ENCODE measurements at places on chromosomes 7 and 10.
A peak's percentile ranks its signal among the peaks of the same experiment; 100 is the strongest.

- no peak for DNase-seq
These were observed 18.9 kb downstream of the CAMK2G start for GRCh38 chr10:73855413-73855812.

DNA sequence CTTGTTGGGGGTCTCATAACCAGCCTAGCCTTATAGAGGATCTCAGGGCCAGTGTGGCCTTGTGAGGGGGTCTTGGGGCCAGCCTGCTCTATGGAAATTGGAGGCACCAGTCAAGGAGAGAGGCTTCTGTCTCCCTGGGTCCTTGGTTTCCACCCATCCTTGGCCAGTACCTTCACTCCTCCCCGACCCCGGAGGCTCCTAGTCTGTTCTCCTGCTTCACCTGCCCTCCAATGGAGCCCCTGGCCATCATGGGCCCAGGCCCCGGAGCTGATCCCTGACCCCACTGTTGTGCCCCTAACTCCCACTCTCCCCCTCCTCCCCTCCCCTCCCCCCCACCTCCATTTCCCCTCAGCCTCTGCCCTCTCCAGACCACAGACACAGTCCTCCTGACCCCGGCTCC lies 29.7 kb downstream of the RASGEF1A start:
- no peak for DNase-seq

GRCh38 chr7:130273933-130274255 lies 7.2 kb downstream of the CPA2 start:
- DNase-seq = no peak

DNA sequence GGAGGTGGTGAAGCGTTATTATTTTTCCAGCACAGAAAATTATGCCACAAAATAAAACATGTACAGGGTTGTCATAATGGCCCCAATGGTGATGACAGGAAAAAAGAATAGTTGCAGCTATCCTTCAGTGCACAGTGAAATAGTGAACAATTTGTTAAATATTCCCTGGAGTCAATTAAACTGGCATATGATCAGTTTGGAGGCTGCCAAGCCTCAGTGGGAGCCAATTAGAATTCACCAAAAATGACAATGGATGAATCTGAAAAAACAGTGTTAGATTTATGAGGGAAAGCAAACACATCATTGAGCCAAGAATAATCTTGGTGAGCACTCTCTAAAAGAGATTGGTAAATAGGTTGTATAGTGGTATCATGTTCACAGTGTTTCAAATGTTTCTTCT lies 146.3 kb downstream of the OTUD1 start:
- no peak for DNase-seq

DNA sequence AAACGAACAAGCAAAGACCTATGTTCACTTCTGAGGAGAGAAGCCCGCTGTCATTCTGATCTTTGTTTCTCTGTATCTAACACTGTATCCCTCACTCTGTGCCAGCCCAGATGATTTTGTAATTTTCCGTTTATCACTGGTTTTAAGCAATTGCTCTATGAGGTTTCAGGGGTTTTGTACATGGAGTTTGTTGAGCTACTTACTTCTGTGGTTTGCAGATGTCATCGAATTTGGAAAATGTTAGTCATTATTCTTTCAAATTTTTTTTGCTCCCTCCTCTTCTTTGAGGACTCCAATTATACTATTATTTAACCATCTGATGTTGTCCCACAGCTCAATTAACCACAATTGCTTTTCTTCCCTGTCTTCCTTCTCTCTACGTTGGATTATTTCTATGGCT lies 650.9 kb upstream of the IGFBP3 start:
- no peak for DNase-seq

DNA sequence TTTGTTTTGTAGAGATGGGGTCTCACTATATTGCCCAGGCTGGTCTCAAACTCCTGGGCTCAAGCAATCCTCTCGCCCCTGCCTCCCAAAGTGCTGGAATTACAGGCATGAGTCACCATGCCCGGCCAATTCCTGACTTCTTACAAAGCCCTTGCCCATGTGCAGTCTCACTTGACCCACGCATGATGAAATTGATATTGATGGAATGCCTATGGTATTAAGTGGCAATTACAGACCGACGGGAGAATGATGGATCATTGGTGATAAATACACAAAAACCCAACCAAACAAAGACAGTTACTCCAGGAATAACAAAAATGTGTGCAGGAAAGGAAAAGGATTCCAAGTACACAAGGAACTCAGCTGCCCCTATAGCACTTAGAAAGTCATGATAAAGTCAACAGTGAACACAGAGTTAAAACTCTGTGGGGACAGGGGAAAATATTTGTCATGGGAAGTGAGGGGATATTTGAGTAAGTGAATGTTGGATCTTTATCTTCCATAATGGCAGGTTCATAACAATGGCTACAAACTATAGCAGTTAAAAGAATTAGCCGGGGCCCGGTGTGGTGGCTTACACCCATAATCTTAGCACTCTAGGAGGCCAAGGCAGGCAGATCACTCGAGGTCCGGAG lies 21.6 kb downstream of the HIP1 start:
- no peak for DNase-seq

DNA sequence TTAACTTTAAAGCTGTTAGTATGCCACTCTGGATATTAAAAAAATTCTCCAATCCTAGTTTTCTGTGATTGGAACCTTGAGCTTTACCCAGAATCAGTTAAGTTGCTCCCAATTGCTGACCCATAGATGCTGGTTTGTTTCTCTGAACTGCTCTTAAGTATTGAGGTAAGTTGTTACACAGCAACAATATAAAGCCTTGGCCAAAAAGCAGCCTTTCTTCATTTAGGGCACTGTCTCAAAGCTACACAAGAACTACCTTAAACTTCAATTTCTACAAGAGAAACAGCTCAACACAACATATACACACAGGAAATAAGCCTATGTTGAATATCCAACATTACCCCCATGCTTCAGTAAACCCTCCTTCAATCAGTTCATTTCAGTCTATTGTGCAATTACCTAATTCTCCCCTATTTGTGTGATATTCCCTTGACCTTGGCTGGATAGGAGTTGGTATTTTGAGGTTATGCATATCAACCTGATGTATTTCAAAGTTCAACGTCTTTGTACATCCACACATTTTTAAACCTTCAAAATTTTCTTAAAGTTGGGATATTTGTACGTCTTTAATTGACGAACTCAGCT lies 11.5 kb downstream of the HNRNPA2B1 start:
- no peak for DNase-seq

DNA sequence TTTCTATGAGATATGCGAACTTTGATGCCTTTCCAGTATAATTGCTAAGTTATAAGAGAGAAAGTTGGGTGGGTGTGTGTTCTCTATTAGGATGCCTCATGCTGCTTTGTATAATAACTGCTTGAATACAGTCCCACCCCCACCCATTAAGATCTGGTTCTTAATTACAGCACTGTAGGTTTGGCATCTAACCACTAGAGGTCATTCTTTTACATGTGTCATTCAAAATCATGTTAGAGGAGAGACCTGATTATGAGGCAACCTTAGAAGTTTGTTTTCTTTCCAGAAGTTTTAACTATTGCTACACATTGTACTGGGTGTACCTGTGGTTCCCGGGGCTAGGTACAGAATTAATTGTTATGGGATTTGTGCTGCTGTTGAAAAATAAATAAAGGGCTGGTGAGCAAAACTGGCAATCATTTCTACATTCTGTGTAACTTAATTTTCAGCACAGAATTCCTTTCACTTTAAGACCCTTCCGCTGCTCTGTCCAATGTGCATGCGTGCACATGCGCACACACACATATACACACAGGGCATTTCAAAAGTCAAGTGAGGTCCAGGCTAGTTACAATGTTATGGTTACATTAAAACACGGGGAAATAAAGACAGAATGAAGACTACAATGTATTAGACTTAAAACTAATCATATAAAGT lies 1156.3 kb downstream of the SORCS3 start:
- DNase-seq = peak; percentile 8

DNA sequence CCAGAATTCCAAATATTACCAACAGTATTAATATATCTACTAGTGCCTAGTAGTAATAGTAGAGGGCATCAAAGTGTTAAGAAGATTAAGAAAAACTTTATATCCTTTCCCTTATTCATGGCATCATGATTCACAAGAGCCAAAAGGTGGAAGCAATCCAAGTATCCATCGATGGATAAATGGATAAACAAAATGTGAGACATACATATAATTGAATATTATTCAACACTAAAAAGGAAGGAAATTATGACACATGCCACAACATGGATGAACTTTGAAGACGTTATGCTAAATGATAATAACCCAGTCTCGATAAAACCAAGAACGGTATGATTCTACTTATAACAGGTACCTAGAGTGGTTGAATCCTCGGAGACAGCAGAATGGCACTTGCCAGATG lies 23.1 kb downstream of the CDCA7L start:
- DNase-seq = no peak

DNA sequence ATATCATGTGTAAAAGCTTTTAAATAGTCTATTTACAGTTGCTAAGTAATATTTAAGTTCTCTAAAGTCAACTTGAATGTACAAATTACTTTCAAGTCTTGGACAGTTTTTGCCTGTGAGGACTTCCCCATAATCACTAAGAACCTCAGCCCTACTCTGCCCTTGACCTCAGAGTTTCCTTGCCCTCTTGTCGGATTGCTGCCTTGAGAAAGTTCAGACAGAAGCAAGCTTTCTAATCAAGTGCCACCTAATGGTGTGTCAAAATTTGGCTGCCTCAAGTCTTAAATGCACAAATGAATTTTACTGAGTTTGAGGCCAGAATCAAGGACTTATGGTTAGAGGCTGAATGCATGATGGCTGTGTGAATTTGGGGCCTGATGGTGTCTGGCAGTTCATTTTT lies 88.3 kb upstream of the KAT6B start:
- no peak for DNase-seq

- DNase-seq = no peak
These were observed 202.8 kb downstream of the CREB5 start for GRCh38 chr7:28615091-28615490.

DNA sequence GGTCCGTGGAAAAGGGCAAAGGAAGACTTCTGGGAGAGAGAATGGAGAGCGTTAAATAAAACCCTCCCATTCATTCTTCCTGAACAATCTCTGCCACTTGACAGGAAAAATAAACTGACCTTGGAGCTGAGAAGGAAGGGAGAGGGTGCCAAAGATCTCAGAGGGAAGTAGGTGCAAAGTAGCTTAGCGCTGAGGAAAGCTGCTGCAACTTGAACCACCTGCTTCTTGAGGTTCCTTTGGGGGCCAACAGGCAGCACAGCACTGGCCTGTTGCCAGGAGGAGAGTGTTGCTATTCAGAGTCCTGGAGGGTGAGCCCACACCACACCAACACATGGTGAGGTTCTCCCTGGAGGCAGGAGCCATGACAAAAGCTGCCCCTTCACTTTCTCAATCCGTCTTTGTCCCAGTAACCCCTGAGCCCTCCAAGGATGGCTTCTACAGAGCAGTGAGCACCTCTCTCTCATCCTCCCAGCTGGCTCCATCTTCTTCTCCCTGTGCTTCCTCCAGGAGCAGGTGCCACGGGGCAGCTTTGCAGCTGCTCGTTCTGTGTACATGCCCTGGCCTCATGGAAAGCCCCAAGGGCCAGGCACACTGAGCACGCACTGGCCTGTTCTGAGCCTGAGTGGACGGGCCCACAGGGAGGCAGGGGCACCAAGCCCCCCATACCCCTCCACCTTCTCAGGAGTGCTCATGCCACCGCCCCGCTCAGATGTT lies 101.3 kb downstream of the STRA8 start:
- no peak for DNase-seq

GRCh38 chr10:43878386-43878785 lies 229.7 kb upstream of the ZNF32 start:
- no peak for DNase-seq

DNA sequence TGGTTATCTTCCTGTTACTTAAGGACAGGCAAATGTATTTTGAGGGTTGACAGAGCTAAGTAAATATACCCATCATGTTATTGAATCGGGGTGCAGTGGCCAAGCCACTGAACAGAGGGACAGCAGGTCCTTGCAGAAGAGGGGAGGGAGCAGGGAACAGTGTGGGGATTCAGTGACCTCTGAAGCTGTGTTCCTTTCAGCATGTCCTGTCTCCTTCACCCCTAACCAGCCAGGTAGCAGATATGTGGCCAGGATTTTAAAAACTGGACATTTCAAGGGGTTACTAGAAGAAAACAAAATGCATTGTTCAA lies 12.7 kb downstream of the ANK3 start:
- DNase-seq = no peak

- no peak for DNase-seq
These were observed 169.1 kb upstream of the PPP1R3A start for GRCh38 chr7:114087653-114088469.

GRCh38 chr10:119414081-119414611 lies 128.4 kb downstream of the RGS10 start:
- DNase-seq = peak; percentile 78

DNA sequence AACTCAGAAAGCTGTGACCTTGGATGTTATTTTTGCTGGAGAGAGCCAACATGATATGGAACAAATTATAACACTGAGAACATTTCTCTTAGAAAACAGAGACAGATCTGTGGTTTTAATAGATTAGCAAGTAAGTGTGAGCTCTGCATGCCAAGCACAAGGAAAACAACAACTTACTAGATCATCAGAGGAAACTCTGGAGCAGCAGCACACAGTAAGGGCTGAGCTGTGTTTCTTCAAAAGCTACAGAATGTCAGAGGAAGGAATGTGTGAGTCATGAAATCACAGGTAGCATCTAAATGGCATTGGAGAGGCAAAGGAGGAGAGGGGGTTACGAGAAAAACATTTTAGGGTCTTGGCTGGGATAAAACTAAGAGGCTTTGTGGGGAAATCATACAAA lies 283.4 kb upstream of the FZD8 start:
- no peak for DNase-seq

GRCh38 chr10:102579328-102579727 lies 65.0 kb upstream of the TRIM8 start:
- no peak for DNase-seq

DNA sequence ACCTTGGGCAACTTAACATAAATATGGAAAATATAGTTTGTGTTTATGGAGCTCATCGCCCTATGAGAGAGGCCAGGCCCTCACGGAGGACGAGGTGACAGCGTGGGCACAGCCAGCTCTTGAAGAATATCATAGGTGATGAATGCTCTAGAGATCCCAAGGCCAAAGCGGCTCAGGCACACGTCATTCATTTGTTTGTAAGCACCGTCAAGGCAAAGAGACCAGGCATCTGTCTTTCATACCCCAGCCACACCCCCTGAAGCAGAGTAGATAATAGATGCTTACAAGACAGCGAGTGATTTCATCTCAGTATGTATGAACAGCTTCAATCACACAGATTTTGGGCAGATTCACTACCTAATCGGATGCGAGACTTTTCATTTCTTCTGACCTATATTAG lies 242.1 kb upstream of the C7orf33 start:
- DNase-seq = no peak

GRCh38 chr7:50834031-50834535 lies 51.4 kb upstream of the GRB10 start:
- no peak for DNase-seq

DNA sequence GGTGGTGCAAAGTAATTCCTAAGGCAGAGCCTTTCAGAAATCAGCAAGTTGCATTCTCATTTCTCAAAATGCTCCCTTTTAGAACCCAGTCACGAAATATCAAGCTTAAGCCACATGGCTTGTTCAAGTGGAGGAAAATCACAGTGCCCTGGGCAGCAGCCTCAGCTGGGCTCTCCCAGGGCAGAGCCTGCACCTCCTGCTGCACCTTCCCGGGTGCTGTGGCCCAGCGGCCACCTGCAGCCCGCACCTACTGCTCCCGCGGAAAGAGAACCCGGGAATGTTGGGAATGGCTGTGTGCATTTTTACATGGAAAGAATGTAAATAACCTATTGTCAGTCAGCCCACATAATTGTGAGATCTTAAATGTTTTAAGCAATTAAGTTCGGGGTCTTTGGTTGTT lies 396.5 kb upstream of the VSTM2A start:
- DNase-seq = no peak

- no peak for DNase-seq
These were observed 126.3 kb downstream of the NRP1 start for GRCh38 chr10:33208166-33208565.

GRCh38 chr7:10696064-10696463 lies 277.6 kb upstream of the PHF14 start:
- DNase-seq = no peak
